Kidney (tissue), 22 donors: ENCODE measurements at places on chromosomes 1 and 21. TPM values are rescaled to one million over a fixed set of nuclear protein-coding genes. Genes with fewer than 3 reads are reported as not detected.

DNA sequence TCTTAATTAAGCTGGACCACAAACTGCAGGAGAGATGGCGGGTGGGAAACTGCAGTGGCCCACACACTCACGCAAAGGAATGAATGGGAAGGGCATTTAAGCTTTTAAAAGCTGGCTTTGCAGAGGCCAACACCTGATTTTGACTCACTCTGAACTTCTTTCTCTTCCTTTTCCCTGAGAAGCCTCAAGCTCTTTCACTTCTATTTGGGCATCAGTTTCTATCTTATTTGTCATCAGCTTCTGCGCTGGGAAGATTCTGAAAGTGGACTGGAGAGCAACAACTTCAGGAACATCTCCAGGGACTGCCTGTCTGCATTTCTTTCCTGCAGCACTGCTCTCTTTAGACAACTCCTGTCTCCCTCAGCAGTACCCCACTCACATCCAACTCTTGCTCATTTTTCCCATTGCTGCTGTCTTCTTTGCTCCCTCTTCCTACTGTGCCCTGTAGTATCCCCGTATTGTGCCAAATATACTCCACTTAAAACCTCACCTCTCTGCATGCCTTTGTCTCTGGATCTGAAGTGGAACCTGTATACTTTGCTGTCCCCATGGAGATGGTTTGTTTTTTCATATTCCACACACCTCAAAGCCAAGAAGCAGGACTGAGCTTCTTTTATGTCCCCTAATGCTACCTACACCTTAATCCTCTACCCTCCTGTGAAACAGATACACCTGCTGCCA, 143.3 kb upstream of the JUN start:
- no peak overlapping the region for H3K27ac ChIP-seq
- peaks cover 7% of the 10 kb centered on the region for H3K4me1 ChIP-seq
- no peak for DNase-seq
- no peaks in the 10 kb centered on the region for H3K27me3 ChIP-seq
- H3K36me3 ChIP-seq = no peaks in the 10 kb centered on the region

GRCh38 chr1:39127513-39127912, 77.0 kb upstream of the MACF1 start:
- H3K27me3 ChIP-seq = no peaks in the 10 kb centered on the region
- H3K36me3 ChIP-seq = no peaks in the 10 kb centered on the region
- peaks cover 28% of the 10 kb centered on the region for H3K4me1 ChIP-seq
- no peak overlapping the region for H3K4me3 ChIP-seq

- no peak for DNase-seq
- peaks cover 25% of the 10 kb centered on the region for H3K4me1 ChIP-seq
- H3K36me3 ChIP-seq = no peaks in the 10 kb centered on the region
- no peak overlapping the region for H3K27ac ChIP-seq
These were observed 86.4 kb downstream of the DDAH1 start for GRCh38 chr1:85378534-85378933.

GRCh38 chr21:28445141-28445830, 547.4 kb downstream of the LTN1 start:
- H3K4me1 ChIP-seq = no peaks in the 10 kb centered on the region
- H3K27ac ChIP-seq = no peak overlapping the region
- no peak overlapping the region for H3K4me3 ChIP-seq
- no peaks in the 10 kb centered on the region for H3K27me3 ChIP-seq

DNA sequence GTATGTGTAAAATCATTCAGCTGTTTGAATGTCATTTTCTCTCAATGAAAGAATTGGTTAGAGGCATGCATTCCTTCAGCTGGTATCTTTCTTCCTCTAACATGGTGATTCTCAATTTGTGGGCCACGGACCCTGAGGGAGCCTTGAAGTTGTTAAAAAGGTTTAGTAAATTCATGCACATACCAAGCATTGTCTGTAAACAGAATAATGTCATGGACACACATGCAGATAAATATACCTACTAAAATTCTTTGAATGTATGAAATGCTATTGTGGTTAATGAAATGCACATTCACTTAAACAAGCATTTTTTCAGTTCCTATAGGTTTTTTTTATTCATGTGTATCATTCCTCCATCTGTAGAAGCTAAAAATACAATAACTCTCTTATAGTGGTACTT, 65.4 kb downstream of the PBX1 start:
- no peaks in the 10 kb centered on the region for H3K4me1 ChIP-seq
- no peak overlapping the region for H3K4me3 ChIP-seq
- no peaks in the 10 kb centered on the region for H3K27me3 ChIP-seq
- DNase-seq = no peak
- peaks cover 3% of the 10 kb centered on the region for H3K36me3 ChIP-seq

GRCh38 chr1:209746451-209747165, 9.2 kb upstream of the TRAF3IP3 start:
- no peaks in the 10 kb centered on the region for H3K27me3 ChIP-seq
- no peaks in the 10 kb centered on the region for H3K36me3 ChIP-seq
- no peaks in the 10 kb centered on the region for H3K4me1 ChIP-seq

DNA sequence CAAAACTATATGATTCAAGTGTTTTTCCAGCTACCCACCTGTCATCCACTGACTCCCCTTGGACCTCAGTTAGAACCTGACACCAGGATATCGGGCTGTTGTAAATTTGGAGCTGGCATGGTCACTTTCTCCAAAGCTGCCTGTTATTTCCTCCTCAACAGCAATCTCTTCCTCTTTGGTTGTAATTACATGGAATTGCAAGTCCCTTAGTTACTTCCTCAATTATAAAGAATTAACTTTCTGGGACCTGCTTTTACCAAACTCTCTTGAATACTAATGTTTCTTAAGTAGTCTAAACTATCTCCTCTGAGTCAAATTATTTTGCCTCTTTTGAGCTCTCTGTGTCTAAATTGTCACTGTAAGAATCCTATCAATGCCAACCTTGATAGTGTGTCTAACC, 150.3 kb upstream of the SGIP1 start:
- H3K4me1 ChIP-seq = no peaks in the 10 kb centered on the region
- no peak overlapping the region for H3K4me3 ChIP-seq
- H3K27ac ChIP-seq = no peak overlapping the region
- no peaks in the 10 kb centered on the region for H3K27me3 ChIP-seq
- DNase-seq = no peak

GRCh38 chr1:19349999-19350398, 37.9 kb downstream of the SLC66A1 start:
- H3K27me3 ChIP-seq = no peaks in the 10 kb centered on the region
- H3K4me1 ChIP-seq = no peaks in the 10 kb centered on the region
- H3K36me3 ChIP-seq = peaks cover 9% of the 10 kb centered on the region

GRCh38 chr1:170247751-170248521, 102.2 kb downstream of the NTMT2 start:
- H3K27me3 ChIP-seq = no peaks in the 10 kb centered on the region
- no peak for DNase-seq
- H3K36me3 ChIP-seq = no peaks in the 10 kb centered on the region
- no peaks in the 10 kb centered on the region for H3K4me1 ChIP-seq

DNA sequence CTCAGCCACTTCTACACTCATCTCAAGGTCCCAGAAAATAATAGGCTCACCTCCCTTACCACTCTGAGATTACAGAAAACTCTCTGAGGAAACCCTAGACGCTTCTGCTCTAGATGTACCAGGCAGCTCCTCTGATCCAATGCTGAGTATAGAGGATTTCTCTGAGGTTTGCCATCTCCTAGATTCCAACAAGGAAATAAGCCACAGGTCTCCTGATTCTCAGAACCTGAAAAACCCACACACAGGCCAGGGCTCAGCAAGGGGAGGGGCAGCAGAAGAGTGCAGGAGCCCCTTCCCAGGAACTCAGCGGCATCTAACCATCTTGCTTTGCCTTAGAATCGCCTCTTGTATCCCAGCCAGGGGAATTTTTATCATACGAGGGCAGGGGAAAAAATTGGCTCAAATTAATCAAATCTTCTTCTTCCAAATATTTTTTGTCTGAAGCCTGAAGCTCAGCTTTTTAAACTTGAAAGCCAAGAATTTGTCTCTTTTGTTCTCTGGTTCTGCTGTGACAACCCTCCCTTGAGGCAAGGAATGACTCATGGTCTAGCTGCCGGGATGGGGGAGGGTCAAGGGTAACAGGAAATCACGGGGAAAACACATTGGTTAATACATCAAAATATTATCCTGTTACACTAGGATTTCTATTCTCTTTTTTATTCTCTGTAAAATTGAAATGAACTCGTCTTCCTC, 30.8 kb downstream of the GORAB start:
- DNase-seq = no peak

DNA sequence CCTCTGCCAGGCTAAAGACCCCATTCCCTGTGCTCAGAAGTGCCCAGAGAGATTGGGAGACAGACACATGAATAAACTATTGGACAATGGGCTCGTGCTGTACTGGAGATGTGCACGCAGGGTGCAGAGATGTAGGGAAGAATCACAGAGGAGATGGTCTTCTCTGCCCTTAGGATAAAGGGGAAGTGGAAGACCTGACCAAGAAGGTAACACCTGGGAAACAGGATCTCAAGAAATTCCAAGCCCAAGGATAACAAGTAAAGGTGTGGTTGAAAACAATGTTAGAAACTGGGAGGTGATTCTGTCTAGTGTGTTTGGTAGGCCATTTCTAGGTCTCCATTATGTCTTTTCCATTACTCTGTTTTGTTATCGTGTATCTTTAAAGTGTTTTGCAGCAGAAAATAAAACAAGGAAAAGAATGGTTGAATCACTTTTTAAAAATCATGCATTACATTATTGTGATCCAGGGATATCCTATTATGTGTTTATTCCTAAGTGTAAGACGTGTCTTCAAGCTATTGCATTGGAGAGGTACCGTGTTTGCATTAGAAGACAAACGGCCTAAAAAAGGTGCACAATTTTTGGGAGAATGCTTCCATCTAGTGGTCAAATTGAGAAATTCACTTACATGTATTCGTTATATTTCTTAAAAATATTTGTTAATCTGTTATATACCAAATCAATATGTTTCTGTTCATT, 40.8 kb upstream of the KCTD3 start:
- no peak overlapping the region for H3K27ac ChIP-seq
- no peak for DNase-seq
- no peaks in the 10 kb centered on the region for H3K27me3 ChIP-seq

DNA sequence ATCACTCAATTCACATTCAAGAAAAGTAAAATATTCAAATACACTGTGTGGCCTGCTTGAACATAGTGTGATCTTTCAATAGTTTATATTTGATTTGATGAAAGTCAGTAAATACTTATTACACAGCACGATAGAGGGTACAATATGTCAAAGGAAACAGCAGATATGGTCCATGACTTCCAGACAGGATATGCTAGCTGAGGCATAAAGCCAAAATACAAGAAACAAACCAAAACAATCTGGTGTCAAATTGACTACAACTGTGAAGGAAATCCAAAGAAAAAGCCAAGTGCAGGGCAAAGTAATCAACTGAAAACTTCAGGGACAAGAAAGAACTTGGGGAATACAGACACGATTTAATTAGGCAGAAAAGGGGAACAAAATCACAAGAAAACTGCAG, 19.3 kb downstream of the RRAGC start:
- H3K4me1 ChIP-seq = no peaks in the 10 kb centered on the region
- no peak for DNase-seq
- no peak overlapping the region for H3K27ac ChIP-seq
- no peak overlapping the region for H3K4me3 ChIP-seq
- no peaks in the 10 kb centered on the region for H3K27me3 ChIP-seq
- H3K36me3 ChIP-seq = peaks cover 2% of the 10 kb centered on the region

- H3K27ac ChIP-seq = no peak overlapping the region
- no peak for DNase-seq
- H3K4me3 ChIP-seq = no peak overlapping the region
- H3K4me1 ChIP-seq = no peaks in the 10 kb centered on the region
- H3K27me3 ChIP-seq = no peaks in the 10 kb centered on the region
These were observed 480.9 kb upstream of the ZRANB2 start for GRCh38 chr1:71561729-71562128.

GRCh38 chr1:31936278-31936980, 1.7 kb downstream of the PTP4A2 start:
- H3K4me1 ChIP-seq = peaks cover 2% of the 10 kb centered on the region
- H3K27ac ChIP-seq = peak overlapping the region; percentile 93
- peak overlapping the region; percentile 99 for H3K4me3 ChIP-seq
- DNase-seq = no peak

GRCh38 chr1:6084781-6085495, 39.2 kb downstream of the KCNAB2 start:
- H3K36me3 ChIP-seq = no peaks in the 10 kb centered on the region
- H3K27ac ChIP-seq = no peak overlapping the region
- H3K4me1 ChIP-seq = no peaks in the 10 kb centered on the region
- DNase-seq = no peak
- no peaks in the 10 kb centered on the region for H3K27me3 ChIP-seq

- no peak overlapping the region for H3K4me3 ChIP-seq
- H3K27me3 ChIP-seq = no peaks in the 10 kb centered on the region
- H3K27ac ChIP-seq = no peak overlapping the region
- no peaks in the 10 kb centered on the region for H3K36me3 ChIP-seq
- H3K4me1 ChIP-seq = no peaks in the 10 kb centered on the region
- DNase-seq = no peak
These were observed 89.7 kb downstream of the ATP1B1 start for GRCh38 chr1:169196161-169196560.

DNA sequence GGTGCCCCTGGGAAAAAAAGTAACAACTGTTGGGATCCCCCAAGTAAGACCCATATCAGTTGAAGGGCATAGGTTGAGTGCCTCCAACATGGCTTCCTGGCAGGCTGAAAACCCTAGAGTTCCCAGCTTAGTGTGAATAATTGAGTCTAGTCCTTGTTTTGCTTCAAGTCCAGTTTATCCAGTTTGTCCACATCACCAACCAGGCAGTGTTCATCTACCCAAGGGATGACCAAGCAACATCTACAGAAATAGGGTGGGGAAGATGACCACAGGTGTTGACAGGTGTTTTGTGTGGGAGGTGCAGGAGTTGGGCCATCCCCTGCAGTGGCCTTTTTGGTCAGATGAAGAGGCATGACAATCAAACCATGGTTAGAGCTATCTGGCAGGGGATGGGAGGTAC, 54.3 kb upstream of the ERO1B start:
- H3K36me3 ChIP-seq = no peaks in the 10 kb centered on the region
- no peak overlapping the region for H3K4me3 ChIP-seq
- no peaks in the 10 kb centered on the region for H3K27me3 ChIP-seq
- no peaks in the 10 kb centered on the region for H3K4me1 ChIP-seq

DNA sequence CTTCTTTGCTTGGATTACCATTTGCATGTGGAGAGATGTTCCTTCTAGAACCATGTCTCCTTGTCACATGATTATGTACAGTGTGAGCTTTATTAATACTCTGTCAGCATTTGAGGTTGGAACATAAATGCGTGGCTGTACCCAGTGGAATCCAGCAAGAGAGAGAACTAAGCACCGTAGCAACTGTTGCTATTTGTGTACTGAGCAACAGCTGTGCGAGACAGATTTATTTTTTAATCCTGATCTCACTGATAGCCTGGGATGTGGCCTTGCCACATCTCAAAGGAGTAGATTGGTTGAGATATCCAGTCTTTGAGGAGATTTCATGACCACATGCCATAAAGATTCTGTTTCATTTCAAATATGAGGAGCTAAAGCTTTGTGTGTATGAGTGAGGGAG, 43.4 kb downstream of the KIF1B start:
- H3K4me1 ChIP-seq = peaks cover 17% of the 10 kb centered on the region
- no peaks in the 10 kb centered on the region for H3K36me3 ChIP-seq
- peak; percentile 66 for DNase-seq
- peak overlapping the region; percentile 5 for H3K27ac ChIP-seq

- no peaks in the 10 kb centered on the region for H3K4me1 ChIP-seq
- H3K4me3 ChIP-seq = no peak overlapping the region
- no peaks in the 10 kb centered on the region for H3K27me3 ChIP-seq
- DNase-seq = no peak
These were observed 25.3 kb downstream of the OPTC start for GRCh38 chr1:203519053-203519840.

Gene TTLL7
- 7.0 TPM for total RNA-seq

Gene IFNLR1
- total RNA-seq = 4.8 TPM

Gene PTCH2
- 1.2 TPM for total RNA-seq

Gene MROH9
- total RNA-seq = not detected

Gene PODN
- 8.1 TPM for total RNA-seq

Gene KLF17
- total RNA-seq = not detected

Gene INKA2
- 5.6 TPM for total RNA-seq

Gene ZNF683
- 0.25 TPM for total RNA-seq
